Muscle of arm (tissue), 14 donors: ENCODE measurements at places on chromosomes 5 and 9.

- no peak for DNase-seq
Measured at GRCh38 chr5:531101-531748, 7.0 kb upstream of the SLC9A3 start.

GRCh38 chr5:54603372-54603771 lies 85.8 kb downstream of the SNX18 start:
- DNase-seq = peak; percentile 68

DNA sequence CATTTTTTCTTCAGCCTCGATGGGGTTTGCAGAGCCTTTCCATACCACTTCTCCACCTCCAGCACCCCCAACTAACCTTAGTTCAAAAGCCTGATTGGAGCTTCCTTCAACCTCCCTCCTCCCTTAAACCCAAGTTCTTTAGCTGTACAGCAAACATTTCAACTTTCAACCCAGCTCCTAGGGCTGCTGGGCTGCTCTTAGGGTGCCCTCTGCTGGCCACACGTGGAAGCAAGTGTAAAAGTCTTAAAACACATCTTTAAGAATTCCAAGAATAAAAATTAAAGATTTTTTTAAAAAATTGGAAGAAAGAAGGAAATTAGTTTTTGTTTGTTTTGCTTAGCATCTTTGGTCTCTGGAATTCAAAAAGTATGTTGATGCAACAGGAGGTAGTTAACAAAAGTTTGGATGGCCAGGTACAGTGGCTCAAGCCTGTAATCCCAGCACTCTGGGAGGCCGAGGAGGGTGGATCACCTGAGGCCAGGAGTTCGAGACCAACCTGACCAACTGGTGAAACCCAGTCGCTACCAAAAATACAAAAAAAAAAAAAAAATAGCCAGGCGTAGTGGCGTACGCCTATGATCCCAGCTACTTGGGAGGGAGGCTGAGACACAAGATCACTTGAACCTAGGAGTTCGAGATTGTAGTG lies 15.5 kb upstream of the HSD17B3 start:
- DNase-seq = peak; percentile 57

DNA sequence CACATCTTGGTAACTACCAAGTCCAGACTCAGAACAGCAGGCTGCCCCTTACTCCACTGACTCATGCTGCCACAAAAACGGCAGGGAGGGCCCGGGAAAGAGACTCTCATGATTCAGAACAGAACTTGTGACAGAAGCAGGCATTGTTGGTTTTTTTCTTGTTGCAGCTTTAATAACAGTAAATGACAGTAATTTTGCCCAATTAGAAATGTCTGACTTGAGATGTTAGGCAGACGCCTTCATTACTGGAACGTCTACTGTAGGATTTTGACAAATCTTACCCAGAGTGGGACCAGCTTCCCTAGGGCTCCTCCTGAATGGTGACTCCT lies 77.9 kb downstream of the SEMA5A start:
- DNase-seq = no peak

GRCh38 chr5:140969880-140970279 lies 3.6 kb downstream of the PCDHAC2 start:
- no peak for DNase-seq

- peak; percentile 53 for DNase-seq
Measured at GRCh38 chr9:82894961-82895821, 167.8 kb downstream of the RASEF start.

DNA sequence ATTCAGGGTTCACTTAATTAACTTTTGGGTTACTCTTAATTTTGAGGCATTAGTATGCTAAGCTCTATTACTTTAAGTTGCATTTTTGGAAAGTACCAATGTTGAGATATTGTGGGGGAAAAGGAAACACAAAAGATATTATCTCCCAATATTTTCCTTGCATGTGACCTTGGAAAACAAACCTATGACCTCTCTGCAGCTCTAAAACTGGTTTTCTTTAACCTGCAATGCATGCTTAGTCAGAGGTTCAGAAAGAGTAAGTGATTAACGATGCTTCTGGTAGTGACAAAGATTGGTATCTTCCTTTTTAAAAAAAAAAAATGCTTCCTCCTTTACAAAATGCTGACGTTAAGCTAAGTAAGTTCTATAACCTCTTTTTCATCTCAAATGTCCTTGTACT lies 44.9 kb upstream of the CDH18 start:
- no peak for DNase-seq

DNA sequence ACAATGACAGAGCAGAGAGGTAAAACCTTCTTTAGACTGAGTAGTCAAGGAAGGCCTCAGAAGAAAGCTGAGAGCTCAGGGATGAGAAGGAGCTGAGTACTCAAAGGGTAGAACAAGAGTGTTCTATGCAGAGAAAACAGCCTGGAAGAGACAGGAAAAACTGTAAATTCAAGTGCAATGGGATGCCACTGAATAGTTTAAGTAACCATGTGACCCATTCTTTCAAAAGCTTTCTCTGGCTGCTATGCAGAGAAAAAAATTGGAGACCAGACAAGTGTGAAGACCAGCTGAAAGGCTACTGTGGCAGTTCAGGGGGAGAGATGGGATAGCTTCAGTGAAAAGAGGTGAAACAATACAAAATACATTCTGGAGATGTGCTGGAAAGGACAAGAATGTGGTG lies 61.3 kb upstream of the RNF38 start:
- peak; percentile 16 for DNase-seq

GRCh38 chr9:24398466-24398865 lies 147.2 kb downstream of the IZUMO3 start:
- no peak for DNase-seq

- no peak for DNase-seq
Measured at GRCh38 chr5:152673601-152674000, 268.5 kb upstream of the NMUR2 start.

DNA sequence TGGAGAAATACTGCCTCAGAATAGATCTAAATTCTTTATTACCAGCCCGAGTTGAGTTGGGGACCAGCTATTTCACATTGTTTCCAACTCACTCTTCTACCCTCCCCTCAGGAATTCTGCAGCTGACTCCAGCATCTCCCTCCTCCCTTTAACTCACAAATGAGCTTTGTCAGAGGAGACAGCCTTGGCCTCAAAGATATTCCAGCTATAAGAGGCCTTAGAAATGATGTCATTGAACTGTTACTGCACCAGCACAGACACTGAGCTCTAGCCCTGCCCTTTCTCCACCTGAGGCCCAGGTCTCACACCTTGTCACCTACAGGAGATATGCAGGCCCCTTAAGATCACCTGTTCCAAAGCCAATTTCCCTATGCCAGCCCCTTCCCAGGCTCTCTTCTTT lies 78.4 kb upstream of the ATP10B start:
- DNase-seq = peak; percentile 68

DNA sequence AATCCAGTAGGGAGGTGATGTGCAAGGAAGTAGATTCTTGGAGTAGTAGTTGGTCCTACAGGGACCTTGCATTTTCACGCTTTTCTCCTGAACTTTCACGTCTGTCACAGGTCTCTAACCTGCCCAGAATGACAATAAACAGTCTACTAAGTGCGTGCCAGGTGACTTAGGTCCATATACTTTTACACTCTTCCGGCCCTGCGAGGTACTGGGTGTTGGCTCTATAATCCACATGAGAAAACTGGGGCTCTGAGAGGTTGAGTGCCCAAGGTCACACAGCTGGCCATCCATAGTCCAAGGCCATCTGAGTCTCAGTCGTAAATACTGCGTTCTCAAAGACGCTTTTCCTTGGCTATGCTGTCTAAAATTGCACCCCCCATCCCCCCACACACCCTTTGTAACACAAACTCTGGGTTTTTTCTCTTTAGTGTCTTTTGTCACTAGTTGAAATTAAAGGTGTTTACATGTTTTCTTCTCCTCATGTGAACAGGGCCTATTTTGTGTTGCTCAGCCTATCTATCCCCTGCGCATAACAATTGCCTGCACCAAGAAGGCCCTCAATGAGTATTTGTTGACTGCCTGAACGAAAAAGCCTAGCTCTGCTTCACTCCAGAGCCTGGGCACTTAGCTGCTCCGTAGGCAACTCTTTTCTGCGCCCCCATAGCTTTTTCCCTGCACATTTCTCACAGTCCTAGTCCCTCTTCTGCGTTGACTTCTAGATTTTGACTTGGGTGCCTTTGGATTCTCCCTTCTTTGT lies 943 bp downstream of the SFXN1 start:
- no peak for DNase-seq

GRCh38 chr5:24904981-24905517 lies 260.3 kb upstream of the CDH10 start:
- DNase-seq = no peak

- no peak for DNase-seq
Measured at GRCh38 chr5:68661237-68661636, 432.6 kb upstream of the SLC30A5 start.

GRCh38 chr9:4416467-4416866 lies 73.8 kb upstream of the SLC1A1 start:
- DNase-seq = no peak
